Activated CD8-positive, alpha-beta memory T cell treated with anti-CD3 and anti-CD28 coated beads, Interleukin-2, amount 50 U/mL, for 4 hours (primary cell): ENCODE measurements at places on chromosomes 3 and 15.

DNA sequence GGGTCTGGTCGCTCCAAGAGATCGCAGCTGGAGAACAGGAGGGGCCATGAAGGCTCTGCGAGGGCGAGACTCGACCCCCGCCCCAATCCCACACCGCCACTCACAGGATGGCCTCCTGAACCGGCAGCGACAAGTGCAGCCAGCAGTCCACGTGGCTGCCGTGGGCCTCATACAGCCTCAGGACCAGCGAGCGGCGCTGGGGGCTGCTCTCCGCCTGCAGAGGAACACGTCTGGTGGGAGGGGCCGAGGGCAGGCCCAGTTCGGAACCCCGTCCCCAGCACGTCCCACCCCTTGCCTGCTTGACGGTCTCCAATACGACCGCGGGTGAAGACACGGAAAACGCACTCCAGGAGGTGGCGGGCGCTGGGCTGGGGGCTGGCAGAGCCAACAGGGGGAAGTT, 9.2 kb downstream of the NEIL1 start:
- DNase-seq = no peak

- DNase-seq = peak; percentile 84
Observed at GRCh38 chr3:150787741-150788370, 24.9 kb upstream of the SIAH2 start.

DNA sequence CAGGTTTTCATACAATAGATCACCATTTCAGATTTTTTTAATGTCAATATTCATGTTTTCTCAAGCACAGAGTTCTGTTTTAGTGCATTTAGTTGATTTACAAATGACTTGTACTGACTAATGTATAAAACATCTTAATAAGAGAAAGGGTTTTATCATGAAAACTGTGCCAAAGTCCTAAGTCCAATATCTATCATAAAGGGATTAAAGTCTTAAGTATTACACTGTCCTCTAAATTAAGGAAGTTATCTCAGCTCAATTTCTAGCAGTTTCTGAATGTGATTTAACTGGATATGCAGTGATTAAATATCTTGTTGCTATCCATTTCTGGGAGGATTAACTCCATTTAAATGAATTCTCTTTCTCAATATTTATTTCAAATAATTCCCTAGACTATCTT, 381.1 kb upstream of the CNTN4 start:
- DNase-seq = no peak

DNA sequence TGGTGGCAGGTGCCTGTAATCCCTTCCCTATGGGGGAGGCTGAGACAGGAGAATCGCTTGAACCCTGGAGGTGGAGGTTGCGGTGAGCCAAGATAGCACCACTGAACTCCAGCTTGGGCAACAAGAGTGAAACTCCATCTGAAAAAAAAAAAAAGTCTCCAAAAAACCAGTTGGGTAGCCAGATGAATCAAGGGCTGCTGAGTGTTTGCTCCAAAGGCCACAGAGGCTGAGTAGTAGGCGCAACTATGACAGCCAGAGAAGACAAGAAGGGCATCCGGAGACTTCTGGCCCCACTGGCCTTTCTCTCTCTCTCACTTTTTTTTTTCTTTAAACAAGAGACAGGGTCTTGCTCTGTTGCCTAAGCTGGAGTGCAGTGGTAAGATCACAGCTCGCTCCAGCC, 131.8 kb downstream of the SMAD6 start:
- DNase-seq = no peak

- DNase-seq = no peak
Observed at GRCh38 chr3:21484057-21484827, 266.8 kb downstream of the ZNF385D start.

GRCh38 chr3:22933051-22933840, 269.9 kb upstream of the UBE2E2 start:
- DNase-seq = no peak

DNA sequence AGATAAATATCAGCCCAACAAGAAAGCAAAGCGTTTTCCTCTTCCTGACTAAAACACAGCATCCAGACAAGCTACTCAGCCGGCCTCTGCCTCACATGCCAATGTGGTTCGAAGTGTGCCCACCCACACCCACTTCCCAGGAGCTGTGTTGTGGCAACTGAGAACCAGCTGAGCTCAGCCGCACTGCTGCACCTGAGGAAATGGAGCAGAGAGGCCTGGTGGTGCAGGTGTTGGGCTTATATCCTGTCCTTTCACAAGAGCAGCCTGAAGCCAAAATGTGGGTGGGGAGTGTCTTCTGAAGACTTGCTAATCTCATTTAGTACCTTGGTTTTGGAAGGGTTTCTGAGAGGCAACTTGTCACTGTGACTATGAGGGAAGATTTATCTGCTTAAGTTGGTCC, 23.0 kb upstream of the RETNLB start:
- DNase-seq = peak; percentile 27

DNA sequence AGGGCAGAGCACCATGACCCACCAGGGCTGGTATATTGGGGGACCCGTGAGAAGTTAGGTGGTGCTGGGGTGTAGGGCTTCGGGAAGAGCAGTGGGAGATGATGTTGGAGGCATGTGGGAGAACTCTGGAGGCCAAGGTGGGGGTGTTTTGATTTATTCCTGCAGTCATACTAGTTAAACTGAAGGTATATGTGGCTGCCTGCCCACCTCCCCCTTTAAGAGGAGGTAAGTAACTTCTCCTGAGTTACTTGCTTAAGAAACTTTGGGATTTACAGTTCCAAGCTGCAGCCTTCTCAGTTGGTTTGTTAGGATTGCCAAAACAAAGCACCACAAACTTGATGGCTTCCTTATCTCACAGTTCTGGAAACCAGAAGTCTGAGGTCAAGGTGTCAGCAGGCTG, 73.1 kb upstream of the AGBL1 start:
- DNase-seq = no peak

- no peak for DNase-seq
Observed at GRCh38 chr15:36841193-36841592, 259.2 kb downstream of the MEIS2 start.

DNA sequence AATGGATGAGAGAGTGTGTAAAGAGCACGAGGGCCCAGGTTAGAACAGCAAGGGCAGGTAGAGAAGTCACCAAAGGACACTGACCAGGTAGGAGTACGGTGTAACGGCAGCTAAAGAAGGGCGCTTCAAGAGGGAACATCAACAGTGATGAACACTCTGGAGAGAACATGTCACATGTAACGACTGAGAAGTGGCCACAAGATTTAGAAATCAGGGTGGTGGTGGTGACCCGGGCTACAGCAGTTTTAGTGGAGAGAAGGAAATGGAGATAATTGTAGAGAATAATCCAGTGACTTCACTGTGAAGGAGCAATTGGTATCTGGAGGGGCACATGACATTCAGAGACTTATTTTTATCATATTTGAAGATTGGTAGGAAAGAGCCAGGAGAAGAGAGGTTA, 1.2 kb upstream of the C15orf40 start:
- DNase-seq = no peak
